ENCODE measurements at places on chromosomes 2 and 18. TPM values are rescaled to one million over a fixed set of nuclear protein-coding genes. Genes with fewer than 3 reads are reported as not detected.

The ANTXR1 gene
- polyA plus RNA-seq = 12.3 TPM

DNA sequence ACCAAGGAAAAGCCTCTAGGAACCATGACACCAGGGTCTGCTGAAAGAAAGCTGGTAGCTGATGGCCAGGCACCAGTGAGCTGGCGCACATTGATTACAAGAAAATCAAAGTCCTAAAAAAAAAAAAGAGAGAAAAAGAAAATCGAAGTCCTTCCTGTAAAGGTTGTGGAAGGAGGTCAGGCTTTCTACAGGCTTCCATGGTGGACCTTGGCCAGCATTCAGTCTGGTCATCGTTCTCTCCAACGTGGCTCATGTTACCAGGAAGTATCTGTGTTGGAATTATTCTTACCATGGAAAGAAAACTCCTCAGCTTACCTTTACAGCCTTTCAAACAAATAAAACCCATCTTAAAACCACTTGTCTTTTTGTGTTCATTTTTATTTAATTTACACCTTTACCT, 65.6 kb downstream of the CYB5A start:
- DNase-seq = no peak

GRCh38 chr2:64770137-64770780, 116.5 kb upstream of the SERTAD2 start:
- DNase-seq = no peak

DNA sequence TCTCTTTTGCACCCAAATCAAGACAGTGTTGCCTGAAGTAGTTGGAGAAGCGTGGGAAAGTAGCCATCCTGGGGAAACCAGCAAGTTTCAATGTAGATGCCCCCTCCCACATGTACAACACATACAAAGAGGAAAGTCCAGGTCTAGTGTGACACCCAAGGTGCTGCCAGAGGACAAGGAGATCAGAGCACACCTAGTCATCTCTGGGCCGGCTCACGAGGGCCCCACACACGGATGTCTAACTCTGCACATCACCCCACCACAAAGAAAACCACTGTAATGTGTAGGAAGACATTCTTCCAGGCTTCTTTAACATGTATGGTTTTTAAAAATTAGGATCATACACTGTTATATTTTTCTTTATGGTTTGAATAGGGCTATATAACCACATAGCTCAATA, 21.6 kb downstream of the PARD6G start:
- DNase-seq = no peak

GRCh38 chr2:81266106-81266505, 961.6 kb upstream of the LRRTM1 start:
- DNase-seq = no peak

DNA sequence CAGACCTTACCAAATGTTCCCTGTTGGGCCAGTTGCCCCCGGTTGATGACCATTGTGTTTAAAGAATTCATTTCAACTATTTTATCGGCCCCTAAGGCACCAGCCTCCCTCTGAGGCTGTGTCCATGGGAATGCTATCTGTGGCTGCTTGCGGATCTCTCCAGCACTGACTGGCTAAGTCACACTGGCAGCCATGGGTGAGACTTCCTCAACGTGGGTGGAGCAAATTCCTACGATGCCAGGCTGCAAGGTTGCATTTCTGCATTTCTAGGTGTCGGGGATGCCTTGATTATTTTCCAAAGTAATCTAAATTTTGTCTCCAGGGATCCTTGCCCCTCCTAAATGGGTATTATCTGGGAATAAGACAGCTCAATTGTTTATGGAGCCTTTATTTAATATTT, 6.2 kb downstream of the CXCR4 start:
- DNase-seq = no peak

- no peak for DNase-seq
These were observed 64.3 kb downstream of the EDAR start for GRCh38 chr2:108924580-108925251.

DNA sequence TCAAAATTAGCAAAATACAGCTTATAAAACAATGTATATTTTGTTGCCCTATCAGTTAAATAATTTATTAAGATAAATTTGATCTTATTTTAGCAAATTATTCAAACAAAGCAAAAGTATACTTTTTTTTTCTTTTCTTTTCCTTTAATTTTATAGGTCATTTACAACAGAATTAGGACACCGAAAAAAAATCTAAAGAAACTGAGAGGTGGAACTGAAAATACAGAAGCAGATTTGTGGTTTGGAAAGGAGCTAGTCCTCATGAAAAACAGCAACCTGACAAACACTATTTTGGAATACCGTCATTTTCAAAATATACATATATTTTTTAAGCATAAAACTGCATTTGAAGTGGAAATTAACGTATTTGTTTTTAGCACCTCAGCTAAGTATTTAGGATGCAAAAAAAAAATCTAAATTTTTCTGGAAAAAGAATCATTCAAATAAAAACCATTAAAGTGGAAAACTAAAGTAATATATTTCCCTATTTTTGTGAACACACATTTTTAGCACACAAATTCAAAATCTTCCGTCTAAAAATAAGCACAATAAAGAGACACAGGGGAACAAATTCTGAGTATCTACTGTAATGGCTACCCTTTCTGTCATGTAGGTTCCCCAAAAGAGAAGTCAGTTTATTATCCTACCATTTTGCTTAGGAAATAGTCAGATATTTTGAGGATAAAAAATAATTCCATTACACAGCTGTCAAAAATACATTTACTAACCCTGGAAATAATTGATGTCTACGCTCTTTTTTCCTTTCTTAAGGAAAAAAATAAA, 2.7 kb downstream of the CCDC88A start:
- DNase-seq = no peak

DNA sequence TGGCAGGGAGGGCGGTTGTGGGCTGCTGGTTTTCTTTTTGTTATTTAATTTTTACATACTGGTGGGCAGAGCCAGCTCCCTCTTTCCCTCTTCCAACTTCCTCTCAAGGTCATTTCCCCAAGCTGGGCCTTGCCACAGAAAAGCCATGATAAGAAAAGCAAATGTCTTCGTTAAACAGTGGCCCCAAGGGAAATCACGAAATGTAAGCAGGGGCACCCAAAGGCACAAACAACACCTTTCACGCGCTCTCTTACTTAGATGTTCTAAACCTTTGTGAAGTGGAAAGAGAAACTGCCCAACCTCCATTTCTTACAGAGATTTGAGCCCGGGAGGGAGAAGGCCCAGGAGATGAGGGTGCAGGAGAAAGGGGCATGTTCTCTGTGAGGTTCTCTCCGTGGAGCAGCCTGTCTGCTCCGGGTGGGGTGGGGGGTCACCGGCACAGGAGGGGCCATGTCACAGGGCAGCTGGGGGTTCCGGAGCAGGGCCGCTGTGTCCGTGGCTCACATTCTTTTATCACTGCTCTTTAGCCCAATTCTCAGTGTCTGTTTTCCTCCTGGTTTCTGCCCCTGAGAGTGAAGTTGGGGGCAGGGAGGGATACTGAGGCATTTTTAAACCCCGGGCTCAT, 190.7 kb upstream of the GATA6 start:
- DNase-seq = no peak

DNA sequence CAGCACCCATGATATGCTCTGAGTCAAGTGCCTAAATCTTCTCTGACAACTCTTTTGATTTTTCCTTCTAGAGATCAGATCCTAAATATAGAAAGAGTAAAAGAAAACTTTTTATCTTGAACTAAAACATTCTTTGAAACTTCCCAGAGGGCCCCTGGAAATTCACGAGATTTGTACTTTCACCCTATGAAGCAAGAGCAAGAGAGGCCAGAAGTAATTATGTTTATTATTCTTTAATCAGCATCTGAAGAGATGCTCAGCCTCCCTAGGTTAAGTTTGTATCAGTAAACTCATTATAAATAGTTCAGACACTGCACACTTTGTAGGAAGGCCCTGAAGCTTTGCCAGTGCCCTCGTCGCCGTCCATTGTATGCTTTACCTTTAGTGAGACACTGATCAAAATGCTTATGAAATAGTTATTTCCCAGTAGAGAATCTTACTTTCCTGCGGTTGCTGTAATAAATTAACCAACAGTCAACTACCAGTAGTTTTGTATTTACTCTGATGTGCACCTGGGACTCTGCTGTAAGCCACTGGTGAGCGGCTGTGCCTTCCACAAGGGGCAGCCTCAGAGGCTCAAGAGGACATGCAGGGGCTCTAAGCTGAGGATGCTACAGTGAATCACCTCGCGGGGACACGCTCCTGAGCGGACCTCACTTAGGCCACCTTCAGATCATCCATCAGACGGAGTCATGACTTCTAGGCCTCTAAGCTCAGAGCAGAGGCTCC, 71.9 kb downstream of the BIN1 start:
- DNase-seq = no peak

GRCh38 chr18:63318889-63319382, 633 bp downstream of the BCL2 start:
- DNase-seq = peak; percentile 2

GRCh38 chr2:81549646-81550045, 1245.1 kb upstream of the LRRTM1 start:
- DNase-seq = no peak

DNA sequence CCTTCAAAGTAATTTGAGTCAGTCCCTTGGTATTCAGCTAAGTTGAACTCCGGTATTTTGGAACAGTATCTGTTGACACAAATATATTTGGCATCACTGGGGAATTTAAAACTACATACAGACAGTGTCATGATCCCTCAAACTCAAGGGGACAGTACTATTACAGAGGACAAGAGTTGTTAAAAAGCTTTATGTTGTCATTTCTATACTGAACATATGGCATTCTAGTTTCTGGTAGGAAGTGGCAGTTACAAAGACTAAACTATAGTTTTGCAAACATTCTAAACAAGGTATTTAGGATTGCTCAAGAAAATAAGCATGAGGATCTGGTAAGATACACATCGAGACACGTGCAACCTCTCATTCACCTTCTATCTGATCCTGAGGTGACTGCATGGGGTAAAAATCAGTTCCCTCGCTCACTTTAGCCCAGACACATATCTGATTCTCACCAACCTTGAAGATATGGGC, 16.6 kb upstream of the CCNYL1 start:
- DNase-seq = no peak

DNA sequence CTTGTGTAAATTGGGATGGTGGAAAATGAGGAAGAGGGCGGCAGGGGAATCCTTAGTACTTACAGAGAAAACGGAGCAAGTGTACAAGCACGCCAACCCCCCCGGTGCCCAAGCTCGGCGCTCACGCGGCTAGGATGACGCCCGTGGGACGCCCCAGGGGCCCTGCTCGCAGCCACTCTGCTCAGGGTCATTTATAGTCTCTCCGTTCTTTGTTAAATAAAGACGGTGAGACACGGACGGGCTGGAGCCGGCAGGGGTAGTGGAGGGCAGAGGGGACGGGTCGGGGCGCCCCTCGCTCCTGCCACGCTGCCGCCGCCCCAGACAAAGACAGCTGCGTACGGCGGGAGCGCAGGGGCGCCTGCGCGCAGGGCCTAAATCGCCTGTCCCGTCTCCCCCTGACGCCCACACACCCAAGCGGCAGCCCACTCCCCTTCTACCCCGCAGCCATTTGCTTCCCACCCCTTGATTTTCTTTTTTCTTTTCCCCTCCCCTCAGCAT, 37.8 kb downstream of the PCBP1 start:
- no peak for DNase-seq

- DNase-seq = no peak
These were observed 11.2 kb upstream of the NEMP2 start for GRCh38 chr2:190545555-190546385.

- no peak for DNase-seq
These were observed 111.7 kb downstream of the ACVR1 start for GRCh38 chr2:157764386-157764785.

Data from foreskin keratinocyte (primary cell).